ENCODE measurements at places on chromosomes 16 and 17.

GRCh38 chr16:85366031-85366763, 246.9 kb upstream of the GSE1 start:
- no peak for DNase-seq

- no peak for DNase-seq
Observed at GRCh38 chr17:63999680-64000531, 1.8 kb downstream of the PRR29 start.

- DNase-seq: no peak
Observed at GRCh38 chr17:45812102-45812501, 28.0 kb downstream of the CRHR1 start.

GRCh38 chr16:51508490-51509212, 357.6 kb upstream of the SALL1 start:
- DNase-seq: no peak

- DNase-seq: no peak
Observed at GRCh38 chr17:27259356-27259755, 34.6 kb upstream of the WSB1 start.

DNA sequence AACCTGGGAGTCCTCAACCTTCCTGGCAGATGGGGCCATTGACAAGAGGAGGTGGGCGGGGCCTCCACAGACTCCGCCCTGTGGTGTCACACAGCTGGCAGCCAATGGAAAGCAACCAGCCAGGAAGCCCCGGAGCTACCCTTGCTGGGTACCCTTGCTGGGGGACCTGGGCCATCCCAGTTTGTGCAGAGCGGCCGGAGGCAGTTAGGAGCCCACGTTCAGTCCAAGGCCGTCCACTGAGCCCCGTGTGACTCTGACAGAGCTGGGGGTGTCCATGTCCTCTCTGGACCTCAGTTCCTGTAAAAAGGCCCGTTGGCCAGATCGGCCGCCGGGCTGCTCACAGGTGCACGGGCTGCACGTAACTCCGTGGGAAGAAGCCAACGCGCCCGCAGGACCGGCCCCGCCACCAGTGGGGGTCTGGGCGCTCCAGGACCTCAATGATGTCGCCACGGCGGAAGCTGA, 17.1 kb upstream of the FAM83G start:
- DNase-seq: no peak

- no peak for DNase-seq
Observed at GRCh38 chr17:63841350-63842172, 924 bp downstream of the SMARCD2 start.

- no peak for DNase-seq
Observed at GRCh38 chr17:49201481-49201927, 8.9 kb downstream of the GNGT2 start.

GRCh38 chr17:9241774-9242496, 220.6 kb downstream of the NTN1 start:
- no peak for DNase-seq

DNA sequence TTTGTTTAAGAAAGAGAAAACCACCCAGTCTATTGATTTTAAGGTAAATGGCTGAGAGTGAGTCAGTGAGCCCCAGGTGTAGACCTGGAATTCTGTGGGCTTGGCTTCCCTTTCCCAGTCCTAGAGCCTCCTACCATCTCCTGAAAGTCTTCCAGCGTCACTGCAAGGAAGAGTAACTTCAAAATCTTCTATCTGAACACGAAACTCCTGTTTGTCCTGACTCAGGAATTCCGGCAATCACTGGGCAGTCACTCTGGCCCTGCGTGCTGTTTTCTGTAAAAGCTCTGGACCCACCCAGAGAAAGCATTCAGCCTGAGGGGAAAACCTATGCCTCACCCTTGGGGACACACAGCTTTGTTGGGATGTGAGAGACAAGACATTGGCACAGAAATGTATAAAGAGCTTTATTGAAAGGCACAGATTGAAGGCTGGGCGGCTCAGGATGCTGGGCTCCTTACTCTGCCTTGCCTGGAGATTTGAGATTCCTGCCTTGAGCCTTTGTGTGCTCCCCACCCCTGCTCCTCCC, 15.9 kb downstream of the MINK1 start:
- no peak for DNase-seq

- peak; percentile 79 for DNase-seq
Observed at GRCh38 chr16:81632392-81633146, 146.5 kb upstream of the PLCG2 start.

- no peak for DNase-seq
Observed at GRCh38 chr16:14418795-14419225, 211.2 kb downstream of the PARN start.

- DNase-seq: no peak
Observed at GRCh38 chr16:75789237-75789636, 62.9 kb upstream of the CPHXL start.

GRCh38 chr16:48536614-48537200, 73.3 kb downstream of the N4BP1 start:
- no peak for DNase-seq

GRCh38 chr16:67803894-67804293, 2.5 kb downstream of the RANBP10 start:
- no peak for DNase-seq

- DNase-seq: no peak
Observed at GRCh38 chr17:76560877-76561221, 21.0 kb downstream of the PRCD start.

- DNase-seq: no peak
Observed at GRCh38 chr16:67345401-67345800, 18.8 kb downstream of the LRRC36 start.

DNA sequence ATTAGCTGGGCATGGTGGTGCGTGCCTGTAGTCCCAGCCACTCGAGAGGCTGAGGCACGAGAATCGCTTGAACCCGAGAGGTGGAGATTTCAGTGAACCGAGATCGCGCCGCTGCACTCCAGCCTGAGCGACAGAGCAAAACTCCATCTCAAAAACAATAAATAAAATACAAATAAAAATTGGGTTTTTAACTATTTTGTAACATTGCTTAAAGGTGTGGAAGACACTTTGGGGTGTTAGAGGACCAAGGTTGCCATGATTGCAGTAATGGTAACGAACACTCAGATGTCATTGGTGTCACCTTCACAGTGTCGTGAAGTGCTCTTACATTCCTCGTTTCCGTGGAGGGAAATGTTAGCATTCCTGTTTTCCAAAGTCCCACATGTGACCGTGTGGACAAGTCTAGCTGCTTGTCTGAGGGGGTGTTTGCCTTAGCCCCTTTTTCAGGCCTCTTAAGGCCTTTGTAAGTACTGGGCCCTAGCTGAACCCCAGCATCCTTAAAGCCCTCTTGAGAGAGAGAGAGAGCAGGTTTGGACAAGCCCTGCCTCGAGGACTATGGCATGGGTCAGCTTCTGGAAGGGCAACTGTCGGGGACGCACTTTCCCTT, 8.6 kb downstream of the C16orf96 start:
- no peak for DNase-seq

DNA sequence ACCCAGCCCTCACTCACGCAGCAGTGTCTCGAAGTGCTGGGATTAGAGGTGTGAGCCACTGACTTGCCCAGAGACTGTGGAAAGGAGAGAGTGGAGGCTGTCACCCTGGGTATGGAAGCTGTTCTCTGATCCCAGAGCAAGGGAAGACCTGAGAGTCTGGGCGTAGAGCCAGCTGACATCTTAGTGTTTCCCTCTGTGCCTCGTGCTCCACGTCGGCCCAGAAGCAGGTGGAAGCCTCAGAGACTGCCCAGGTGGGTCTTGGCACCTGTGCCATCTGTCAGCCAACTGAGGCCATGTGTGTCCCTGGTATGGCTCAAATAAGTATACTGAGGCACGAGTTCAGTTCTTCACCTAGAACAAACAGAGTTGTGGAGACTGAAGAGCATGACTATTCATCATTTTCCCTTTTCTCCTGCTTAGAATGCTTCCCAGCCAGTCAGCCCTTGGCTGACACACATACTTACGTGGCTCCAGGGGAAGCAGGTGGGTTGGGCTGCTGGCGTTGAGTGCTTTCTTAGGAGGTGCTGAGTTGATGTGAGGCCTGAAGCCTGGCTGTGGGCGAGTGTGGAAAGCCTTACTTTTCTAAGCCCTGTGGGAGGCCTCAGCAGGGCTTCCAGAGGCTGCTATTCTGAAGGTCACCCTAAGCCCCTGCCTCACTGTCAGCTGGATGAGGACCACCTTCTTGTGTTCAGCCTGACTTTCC, 8.1 kb downstream of the CTRL start:
- no peak for DNase-seq

DNA sequence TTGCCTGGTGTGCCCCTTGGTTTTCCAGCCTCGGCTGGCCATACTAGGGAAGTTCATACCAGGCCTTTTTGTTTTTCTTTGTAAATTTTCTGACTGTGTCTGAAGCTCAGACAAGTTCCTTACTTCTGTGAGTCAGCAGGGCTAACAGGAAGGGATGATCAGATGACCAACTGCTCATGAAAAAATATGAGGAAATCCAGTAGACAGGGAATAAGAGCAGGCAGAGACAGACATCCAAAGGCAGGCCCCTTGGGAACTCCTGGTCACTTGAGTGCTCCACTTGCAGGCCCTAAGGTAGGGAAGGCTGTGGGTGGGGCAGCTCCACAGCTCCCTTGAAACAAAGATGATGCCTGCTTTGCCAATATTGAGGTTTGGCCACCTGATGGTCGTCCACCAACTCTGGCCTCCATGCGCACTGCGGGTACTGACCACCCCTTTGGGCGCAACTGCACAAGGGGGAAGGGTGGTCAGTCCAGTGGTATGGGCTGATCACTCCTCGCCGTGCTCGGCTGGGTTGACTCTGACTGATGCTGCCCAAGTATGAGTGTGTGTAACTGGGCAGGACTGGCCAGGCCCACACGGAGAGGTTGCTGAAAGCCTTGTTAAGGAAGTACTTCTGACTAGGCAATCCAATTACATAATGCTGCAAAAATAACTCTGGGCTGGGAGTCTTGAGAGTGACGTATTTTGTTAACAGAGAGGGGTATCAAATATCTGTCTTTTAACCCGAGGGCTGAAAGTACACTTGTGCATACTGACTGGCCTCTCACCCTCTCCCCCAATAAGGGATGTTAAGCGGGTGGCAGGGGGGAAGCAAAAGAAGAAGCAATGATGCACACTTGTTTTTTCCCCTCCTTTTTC, 20.8 kb upstream of the ZFHX3 start:
- no peak for DNase-seq

DNA sequence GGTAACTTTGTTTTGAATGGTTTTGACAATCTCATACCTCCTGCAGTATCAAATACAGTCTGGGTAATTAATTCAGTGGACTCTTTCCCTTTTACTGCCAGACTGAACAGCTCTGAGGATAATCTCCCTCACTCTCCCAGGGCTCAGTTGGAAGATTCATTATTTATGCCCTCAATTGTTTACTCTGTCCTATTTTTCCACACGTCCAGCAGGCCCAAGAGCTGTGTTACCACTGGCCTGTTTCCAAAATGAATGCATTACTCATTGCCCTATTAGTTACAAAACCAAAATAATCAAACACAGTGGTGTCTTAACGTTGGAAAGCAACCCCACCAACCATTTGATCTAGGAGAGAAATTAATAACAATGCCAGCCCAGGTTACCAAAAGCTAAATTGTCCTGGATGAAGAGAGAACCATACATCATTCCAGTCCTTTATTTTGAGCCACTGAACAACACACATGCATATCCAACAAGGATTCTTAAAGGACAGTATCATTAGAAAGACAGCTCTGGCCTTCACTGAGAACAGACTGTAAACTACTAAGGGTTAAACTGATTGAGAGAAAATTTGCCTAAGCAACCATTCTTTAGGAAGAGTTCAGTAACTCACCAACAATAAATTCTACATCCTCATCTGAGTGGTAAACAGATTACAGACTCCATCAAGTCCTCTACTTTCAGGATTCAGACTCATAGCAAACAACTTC, 34.5 kb downstream of the FAM222B start:
- DNase-seq: no peak

DNA sequence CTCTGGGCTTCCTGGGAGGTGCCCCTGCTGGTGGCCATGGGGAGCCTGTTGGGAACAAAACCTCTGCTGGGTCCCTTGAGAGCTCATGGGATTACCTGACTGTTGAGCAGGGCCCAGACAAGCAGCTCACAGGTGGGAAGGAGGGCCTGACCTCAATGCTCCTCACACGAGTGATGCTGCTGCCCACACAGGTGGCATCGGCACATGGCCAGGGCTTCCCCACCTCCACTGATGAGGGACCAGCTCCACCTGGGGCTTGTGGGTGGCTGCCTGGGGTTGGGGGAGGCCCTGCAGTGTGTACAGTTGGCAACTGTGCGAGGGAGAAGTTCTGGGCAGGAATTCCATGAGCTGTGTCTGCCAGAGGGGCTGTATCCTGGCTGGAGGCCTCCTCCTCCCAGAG, 87.8 kb upstream of the NLRP1 start:
- DNase-seq: no peak

DNA sequence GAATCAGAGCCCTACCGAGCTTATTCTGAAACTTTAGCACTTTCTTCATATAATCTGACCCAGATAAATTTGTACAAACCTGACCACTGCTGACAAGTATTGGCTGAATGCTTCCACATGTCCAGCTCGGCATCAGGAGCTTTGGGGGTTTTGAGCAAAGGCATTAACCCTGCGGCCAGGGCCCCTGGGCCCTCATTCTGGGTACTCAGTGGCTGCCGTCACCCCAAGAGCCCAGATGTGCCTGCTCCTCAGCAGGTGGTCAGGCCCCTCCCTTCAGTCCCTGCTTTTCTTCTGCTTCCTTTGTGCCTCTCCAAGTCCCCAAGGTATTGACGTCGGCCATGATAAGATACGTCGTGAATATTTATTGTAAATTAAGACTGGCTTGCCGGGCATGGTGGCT, 47.3 kb upstream of the CHMP6 start:
- no peak for DNase-seq

DNA sequence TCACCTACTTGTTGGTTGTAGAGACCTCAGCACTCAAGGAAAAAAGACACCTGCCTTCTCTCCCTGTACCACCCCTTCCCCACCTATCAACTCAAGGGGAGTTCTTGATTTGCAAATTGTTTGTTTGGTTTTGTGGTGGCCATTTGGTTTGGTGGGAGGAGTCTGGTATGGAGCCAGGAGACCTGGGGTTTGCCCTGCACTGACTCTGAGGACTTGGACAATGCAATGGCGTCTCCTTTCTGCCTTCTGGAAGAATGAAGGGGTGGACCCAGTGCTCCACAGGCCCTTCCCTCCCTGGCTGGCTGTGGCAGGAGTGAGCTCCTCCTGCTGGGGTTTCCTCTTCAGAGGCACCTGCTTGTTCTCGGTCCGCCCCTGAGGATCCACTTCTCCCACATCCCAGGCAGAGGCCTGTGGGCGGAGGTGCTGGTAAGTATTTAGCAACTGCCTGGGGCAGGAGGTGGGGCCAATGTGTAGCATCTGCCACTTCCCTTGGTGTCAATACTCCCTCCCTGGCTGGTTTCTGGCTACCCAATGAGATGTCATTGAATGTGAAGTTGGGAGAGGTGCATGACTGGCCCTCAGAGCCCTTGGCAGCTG, 164.5 kb downstream of the NTN1 start:
- no peak for DNase-seq

GRCh38 chr17:28227316-28228108, 91.5 kb upstream of the TMEM97 start:
- no peak for DNase-seq

- DNase-seq: no peak
Observed at GRCh38 chr16:78333808-78334207, 234.4 kb downstream of the WWOX start.

- DNase-seq: no peak
Observed at GRCh38 chr16:51107742-51108141, 43.3 kb downstream of the SALL1 start.

GRCh38 chr17:17096438-17097178, 54.4 kb downstream of the MPRIP start:
- no peak for DNase-seq

Data from stimulated activated CD8-positive, alpha-beta memory T cell treated with anti-CD3 and anti-CD28 coated beads, Interleukin-15, amount 100 ng/mL, for 4 hours (primary cell).